Omental fat pad (tissue), 4 donors: ENCODE measurements at places on chromosomes 11 and 22. TPM values are rescaled to one million over a fixed set of nuclear protein-coding genes. Genes with fewer than 3 reads are reported as not detected.

The KIRREL3 gene
- total RNA-seq: not detected

The HPX gene
- total RNA-seq: 2.0 TPM

The MCHR1 gene
- not detected for total RNA-seq

The KRTAP5-8 gene
- not detected for total RNA-seq

The MMP8 gene
- total RNA-seq: 0.19 TPM

The TP53I11 gene
- 104 TPM for total RNA-seq

The GPHA2 gene
- not detected for total RNA-seq

The DENND6B gene
- total RNA-seq: 2.4 TPM

The PHETA2 gene
- 22.5 TPM for total RNA-seq

The TLCD5 gene
- 6.1 TPM for total RNA-seq

The PTS gene
- total RNA-seq: 25.8 TPM

The PIK3IP1 gene
- total RNA-seq: 61.2 TPM

The HBD gene
- not detected for total RNA-seq

- DNase-seq: no peak
Observed at GRCh38 chr11:120056301-120057027, 81.4 kb downstream of the TRIM29 start.

- no peak for DNase-seq
Observed at GRCh38 chr22:40302149-40302548, 44.2 kb upstream of the ADSL start.

DNA sequence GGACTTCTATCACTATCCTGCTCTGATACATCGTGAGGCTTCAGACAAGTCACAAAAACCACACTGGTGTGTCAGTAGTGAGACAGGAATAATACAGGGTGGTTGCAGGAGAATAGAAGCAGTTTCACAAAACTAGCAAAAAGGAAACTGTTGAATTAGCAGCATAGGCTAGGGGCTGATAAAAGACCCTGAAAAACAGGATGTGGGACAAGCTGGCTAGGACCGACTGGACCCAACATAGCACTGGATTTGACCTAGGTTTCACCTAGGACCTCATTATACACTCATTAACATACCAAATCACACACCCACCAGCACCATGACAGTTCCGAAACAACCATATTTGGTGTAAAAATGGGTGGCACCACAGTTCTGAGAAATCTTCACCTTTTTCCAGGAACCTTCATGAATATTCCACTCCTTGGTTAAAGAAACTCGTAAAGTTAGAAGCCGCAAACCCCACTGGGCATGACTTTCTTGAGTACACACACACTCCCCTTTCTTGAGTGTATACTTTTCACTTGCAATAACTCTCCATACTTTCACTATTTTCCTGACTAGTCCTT lies 76.2 kb downstream of the SLC1A2 start:
- no peak for DNase-seq

GRCh38 chr22:31829505-31829904 lies 75.7 kb downstream of the DEPDC5 start:
- DNase-seq: no peak

DNA sequence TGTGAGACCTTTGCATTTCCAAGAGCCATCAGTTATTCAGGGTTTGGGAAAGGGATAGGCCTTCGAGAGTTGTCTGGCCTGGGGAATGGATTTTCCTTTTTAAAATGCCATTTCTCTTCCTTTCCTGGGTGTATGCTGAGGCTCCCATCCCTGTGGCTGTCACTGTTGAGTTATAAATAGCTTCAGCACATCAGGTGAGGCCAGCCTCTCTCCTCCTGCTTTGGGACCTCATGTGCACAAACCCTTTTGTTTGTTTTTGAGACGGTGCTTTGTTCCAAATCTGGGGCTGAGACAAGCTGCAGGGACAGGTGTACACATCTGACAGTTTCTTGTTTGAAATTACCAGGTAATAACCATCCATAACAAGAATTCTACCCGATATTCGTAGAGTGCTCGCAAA lies 1.3 kb downstream of the TEF start:
- no peak for DNase-seq

- DNase-seq: no peak
Observed at GRCh38 chr11:102994105-102994504, 38.6 kb upstream of the MMP13 start.

DNA sequence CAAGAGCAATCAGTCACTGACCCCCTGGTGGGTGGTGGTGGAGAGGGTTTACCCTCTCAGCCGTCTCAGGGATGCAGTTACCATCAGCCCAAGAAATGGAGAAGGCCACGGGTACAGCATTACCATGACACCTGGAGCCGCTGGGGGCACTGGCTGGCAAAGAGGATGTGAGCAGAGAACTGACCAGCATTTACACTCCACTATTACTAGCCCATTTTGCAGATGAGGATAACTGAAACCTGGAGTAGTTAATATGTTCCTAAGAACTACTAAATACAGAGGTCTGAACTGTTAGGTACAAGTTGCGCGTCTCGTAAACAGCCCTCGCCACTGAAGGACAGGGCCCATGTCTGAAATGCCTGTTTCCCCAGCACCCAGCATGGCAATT lies 79.0 kb downstream of the TIMP3 start:
- no peak for DNase-seq

GRCh38 chr22:31275018-31275417 lies 17.3 kb downstream of the PIK3IP1 start:
- no peak for DNase-seq

- no peak for DNase-seq
Observed at GRCh38 chr22:17876306-17876831, 102.1 kb upstream of the BID start.

DNA sequence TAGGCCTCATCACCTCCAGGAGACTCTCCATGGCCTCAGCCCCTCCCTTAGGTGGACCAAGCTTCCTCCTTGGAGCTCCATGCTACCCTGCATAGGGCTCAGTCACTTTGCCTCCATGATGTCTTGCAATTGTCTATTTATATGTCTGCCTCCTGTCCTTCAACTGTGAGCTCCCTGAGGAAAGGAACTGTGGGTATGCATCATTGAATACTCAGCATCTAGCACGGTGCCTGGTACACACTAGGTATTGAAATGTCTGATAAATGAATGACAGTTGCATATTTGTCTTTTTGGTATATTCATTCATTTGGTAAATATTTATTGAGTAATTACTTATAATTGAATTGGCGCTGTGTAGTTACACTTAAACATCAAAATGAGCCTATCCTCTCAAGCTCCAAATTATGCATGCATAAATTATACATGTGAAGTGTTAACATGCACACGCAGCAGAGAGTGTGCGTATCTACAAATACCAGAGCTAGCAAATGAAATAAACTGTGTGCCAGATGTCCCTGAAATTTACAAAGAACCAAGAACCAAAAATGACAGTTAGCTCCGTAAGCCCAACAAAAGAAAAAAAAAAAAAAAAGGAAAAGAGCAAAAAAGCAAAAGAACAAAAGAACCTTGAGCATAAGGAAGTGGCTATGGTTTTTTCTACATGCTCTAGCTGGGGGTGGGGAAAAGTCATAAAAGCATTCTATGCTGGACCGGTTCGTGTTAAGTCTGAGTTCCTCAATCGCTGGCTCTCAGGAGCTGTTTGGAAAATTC lies 25.2 kb downstream of the GRAP2 start:
- no peak for DNase-seq

DNA sequence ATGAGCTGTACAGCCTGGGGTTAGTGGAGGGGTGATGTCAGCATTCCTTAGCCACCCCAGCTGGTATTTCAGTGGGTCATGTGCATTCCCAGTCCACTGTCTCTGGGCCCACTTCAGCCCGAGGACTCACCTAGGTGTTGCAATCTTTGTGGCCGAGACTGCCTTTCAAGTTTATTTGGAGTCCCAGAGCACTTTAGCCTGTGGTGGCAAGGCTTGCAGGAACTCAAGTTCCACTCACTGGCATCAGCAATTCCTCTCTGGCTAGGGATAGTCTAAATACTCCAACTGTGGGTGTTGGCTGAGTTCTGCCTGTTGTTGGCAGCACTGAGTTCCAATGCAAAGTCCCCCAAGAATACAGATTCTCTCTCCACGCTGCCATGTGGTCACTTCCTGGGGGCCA lies 191.6 kb upstream of the PGR start:
- no peak for DNase-seq

- no peak for DNase-seq
Observed at GRCh38 chr11:86464509-86465221, 90.0 kb downstream of the CCDC81 start.

DNA sequence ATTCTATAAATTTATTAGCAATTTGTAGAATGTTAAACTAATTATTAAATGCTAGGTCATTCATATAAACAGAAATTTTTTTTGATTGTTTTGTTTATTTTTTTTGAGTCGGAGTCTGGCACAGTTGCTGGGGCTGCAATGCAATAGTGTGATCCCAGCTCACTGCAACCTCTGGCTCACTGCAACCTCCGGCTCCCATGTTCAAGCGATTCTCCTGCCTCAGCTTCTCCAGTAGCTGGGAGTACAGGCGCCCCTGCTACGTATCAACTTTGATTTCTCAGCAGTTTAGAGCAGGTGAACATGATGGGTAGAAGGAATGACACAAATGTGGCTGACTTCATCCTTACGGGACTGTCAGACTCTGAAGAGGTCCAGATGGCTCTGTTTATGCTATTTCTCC lies at the start of gene OR8H3:
Gene OR8H3, plus strand, starts transcription at position 301 of the 400 bp plus-strand sequence. Its CDS starts 0 bp downstream, at position 301.
- no peak for DNase-seq

DNA sequence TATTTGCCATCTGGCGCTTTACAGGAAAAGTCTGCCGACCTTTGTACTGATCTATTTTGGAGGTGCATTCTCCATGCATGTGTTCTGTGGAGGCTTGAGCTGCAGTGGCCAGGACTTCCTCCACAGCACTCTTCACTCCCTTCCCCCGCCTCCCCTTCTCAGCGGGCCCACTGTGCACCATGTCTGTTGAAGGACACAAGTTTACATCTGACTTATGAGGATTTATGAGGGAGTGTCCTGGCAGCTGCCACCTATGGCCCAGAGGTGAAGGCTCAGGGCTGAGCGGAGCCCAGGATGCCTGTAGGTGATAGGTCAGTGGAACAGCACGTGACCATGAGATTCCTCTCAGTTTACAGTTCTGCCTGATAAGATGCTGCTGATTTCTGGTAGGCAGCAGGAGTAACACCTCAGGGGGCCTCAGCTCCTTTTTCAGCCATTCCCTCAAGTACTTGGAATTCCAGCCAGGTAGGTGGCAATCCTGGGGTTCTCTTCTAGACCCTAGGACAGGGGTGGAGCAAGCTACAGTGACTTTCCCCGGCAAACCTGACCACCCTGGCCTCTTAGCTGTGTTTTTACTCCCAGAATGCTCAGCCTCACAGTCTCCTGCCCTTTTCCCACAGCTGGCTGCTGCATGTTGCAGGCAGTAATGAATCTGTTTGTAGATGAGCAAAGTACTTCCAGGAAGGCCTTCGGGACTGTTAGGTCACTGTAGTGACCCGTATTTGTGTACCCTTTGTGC lies 59.9 kb downstream of the PPFIBP2 start:
- DNase-seq: no peak

GRCh38 chr11:61973476-61974162 lies 6.2 kb upstream of the FTH1 start:
- DNase-seq: no peak

- DNase-seq: no peak
Observed at GRCh38 chr11:19092850-19093249, 24.1 kb upstream of the ZDHHC13 start.

- DNase-seq: no peak
Observed at GRCh38 chr22:37024339-37025157, 5.0 kb downstream of the MPST start.
